ENCODE measurements at places on chromosomes 4 and X. TPM values are rescaled to one million over a fixed set of nuclear protein-coding genes. Genes with fewer than 3 reads are reported as not detected.

DNA sequence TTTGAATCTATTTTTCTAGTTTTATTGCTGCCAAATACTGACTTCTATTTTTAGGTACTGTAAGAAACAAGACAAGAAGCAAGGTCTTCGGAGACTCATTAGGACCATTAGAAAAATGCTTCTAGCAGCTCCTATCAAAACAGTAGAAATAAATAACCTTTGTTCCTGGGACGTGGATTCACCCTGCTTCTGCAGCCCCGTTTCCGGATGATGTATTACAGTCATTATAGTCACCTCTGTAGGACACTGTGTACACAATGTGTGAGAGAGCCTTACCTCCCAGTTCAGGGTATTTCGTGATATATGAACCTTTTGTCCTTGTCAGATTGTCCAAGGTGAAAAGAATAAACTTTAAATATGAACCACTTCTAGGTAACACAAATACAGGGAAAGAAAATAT is 484.0 kb upstream of the TECRL start:
- no peak for DNase-seq
- H3K4me1 ChIP-seq, result no peaks in the 10 kb centered on the region
- H3K27me3 ChIP-seq, result no peaks in the 10 kb centered on the region
- no peaks in the 10 kb centered on the region for H3K36me3 ChIP-seq
- no peak overlapping the region for H3K27ac ChIP-seq
- H3K4me3 ChIP-seq, result no peak overlapping the region

The CXCL8 gene
- total RNA-seq, result 32.8 TPM

DNA sequence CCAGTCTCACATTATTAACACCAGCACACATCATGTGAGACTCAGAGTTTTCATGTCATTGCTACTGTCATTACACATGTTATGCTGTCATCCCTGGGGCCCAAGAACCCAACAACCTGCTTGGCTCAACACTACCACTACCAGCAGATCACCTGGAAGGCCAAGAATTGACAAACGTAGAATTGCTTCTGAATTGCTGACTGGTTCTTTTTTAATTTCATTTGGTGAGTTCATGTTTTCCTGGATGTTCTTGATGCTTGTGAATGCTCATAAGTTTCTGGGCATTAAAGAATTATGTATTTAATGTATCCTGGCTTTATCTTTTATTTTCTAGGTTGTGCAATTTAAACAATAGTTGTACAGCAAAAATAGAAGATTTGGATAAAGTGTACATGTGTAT is 40.2 kb downstream of the ACTRT1 start:
- no peak overlapping the region for H3K27ac ChIP-seq
- H3K4me3 ChIP-seq, result no peak overlapping the region
- H3K27me3 ChIP-seq, result no peaks in the 10 kb centered on the region
- no peaks in the 10 kb centered on the region for H3K4me1 ChIP-seq

DNA sequence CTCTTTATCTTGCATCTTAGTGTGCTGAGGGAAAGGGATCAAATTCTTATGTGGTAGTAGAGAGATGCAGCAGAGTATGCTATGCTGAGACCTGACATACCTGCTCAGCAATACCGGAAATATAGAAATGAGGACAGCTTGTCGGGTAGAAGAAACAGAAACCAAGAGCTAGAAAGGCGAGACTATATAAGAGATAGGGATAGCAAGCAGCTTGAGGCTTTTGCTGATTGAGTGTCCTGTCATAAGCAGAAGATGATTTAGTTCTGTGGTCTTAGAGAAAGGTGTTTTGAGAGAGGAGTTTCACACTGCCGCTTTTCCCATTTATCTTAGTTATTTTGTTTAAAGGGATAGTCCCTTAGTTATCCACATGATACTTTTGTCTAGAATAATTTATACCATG is 31.7 kb downstream of the USP9X start:
- no peaks in the 10 kb centered on the region for H3K27me3 ChIP-seq
- no peaks in the 10 kb centered on the region for H3K4me1 ChIP-seq
- no peak for DNase-seq
- no peaks in the 10 kb centered on the region for H3K36me3 ChIP-seq
- H3K4me3 ChIP-seq, result no peak overlapping the region

DNA sequence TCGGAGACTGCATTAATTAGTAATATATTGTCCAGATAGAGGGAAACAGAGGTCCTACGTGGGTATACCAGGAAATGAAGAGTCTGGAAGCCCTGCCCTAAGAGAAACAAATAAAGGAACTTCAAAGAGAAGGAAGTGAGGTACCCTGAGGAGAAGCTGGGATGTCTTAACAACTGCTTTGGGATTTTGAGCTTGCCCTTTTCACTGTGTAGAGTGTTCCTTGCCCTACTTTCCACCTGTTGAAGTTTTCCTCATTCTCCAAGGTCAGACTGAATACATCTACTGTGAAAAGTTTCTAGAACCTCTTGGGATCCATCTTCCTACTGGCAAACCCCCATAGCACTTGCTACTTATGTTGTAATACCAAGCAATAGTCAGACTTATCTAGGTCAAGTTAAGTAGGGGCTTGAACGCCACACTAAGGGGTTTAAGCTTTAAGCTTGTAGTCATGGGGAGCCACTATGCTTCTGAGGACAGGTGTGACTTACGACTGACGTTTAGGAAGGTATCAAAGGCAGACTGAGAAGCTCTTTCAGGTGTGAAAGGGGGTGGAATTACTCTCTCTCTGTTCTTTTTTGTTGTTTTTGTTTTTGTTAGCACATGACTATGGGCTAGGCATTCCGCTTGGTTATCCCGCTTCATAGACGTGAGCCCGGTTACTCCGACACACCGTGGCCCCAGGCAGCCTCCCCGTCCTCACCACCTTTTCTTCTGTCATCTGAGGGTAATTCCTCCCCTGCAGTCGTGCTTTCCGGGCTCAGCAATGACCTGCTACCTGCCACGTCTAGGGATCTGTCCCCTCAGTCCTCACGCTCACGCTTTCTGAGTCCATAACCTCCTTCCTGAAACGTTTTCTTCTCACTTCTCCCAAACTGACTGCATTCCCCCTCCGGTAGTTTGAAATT is 959 bp upstream of the REST start:
- H3K27me3 ChIP-seq, result no peaks in the 10 kb centered on the region
- H3K4me1 ChIP-seq, result no peaks in the 10 kb centered on the region
- no peak overlapping the region for H3K27ac ChIP-seq
- peak overlapping the region; percentile 96 for H3K4me3 ChIP-seq

DNA sequence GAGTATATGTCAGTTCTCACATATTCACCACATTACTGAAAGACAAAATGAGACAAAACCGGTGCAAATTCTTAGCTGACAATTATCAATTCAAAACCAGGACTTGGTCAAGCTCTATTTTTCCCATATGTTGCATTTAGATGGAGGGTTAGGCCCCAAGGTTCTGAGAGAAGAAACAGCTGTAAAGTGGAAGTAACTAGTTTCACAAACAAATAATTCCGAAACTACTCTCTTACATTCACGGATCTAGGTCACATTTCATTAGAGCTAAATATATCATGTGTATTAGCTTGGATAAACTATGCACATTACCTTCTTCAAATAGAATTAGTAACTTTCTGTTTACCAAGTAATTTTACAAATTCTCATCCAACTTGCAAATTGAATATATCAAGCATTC is 3.7 kb upstream of the GABRA2 start:
- no peak overlapping the region for H3K27ac ChIP-seq
- no peak overlapping the region for H3K4me3 ChIP-seq
- H3K4me1 ChIP-seq, result no peaks in the 10 kb centered on the region
- no peak for DNase-seq

The POF1B gene
- 0.19 TPM for total RNA-seq

- no peak for DNase-seq
- H3K27me3 ChIP-seq, result no peaks in the 10 kb centered on the region
- no peak overlapping the region for H3K4me3 ChIP-seq
- H3K4me1 ChIP-seq, result no peaks in the 10 kb centered on the region
- no peak overlapping the region for H3K27ac ChIP-seq
Observed at GRCh38 chrX:8304668-8305067, 133.6 kb upstream of the VCX2 start.

The CCNA2 gene
- 3.6 TPM for total RNA-seq

The F8A2 gene
- not detected for total RNA-seq

DNA sequence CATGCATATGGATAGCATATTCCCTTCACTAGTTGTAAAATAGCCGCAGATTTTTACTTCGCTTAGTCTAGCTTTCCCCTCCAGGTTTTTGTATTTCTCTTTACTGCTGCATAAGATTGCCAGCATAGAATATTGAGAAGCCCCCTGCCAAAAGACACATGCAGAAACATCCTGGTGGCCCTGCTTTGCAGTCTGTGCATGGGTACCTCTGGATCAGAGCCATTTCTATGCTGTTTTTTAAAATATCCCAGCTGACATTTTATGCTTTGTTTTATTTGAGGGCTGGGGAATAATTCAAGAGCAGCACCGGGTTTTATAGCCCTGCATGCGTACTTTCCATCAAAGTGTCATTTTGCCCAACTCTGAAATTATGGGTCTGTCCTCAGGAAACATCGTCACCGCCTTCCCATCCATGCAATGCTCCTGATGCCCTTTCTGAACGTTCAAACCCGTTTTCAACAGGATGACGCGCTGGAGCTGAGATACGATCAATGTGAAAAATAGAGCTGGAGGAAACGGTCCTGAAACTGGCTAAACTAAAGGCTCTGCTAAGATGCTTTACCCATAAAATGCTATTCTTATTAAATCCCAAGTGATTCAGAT is 314.3 kb downstream of the EVC2 start:
- DNase-seq, result no peak
- H3K36me3 ChIP-seq, result no peaks in the 10 kb centered on the region
- H3K4me1 ChIP-seq, result no peaks in the 10 kb centered on the region
- no peak overlapping the region for H3K27ac ChIP-seq
- H3K27me3 ChIP-seq, result no peaks in the 10 kb centered on the region

- H3K36me3 ChIP-seq, result no peaks in the 10 kb centered on the region
- H3K4me3 ChIP-seq, result no peak overlapping the region
- no peaks in the 10 kb centered on the region for H3K27me3 ChIP-seq
- no peaks in the 10 kb centered on the region for H3K4me1 ChIP-seq
Observed at GRCh38 chr4:176137631-176138030, 57.8 kb downstream of the SPATA4 start.

The RAB33B gene
- 15.1 TPM for total RNA-seq

The UGT8 gene
- not detected for total RNA-seq

The C4orf50 gene
- total RNA-seq, result not detected

GRCh38 chr4:158347556-158347955 is 137.3 kb downstream of the TMEM144 start:
- no peak for DNase-seq
- no peak overlapping the region for H3K27ac ChIP-seq
- H3K4me3 ChIP-seq, result no peak overlapping the region
- no peaks in the 10 kb centered on the region for H3K4me1 ChIP-seq
- H3K36me3 ChIP-seq, result no peaks in the 10 kb centered on the region
- no peaks in the 10 kb centered on the region for H3K27me3 ChIP-seq

DNA sequence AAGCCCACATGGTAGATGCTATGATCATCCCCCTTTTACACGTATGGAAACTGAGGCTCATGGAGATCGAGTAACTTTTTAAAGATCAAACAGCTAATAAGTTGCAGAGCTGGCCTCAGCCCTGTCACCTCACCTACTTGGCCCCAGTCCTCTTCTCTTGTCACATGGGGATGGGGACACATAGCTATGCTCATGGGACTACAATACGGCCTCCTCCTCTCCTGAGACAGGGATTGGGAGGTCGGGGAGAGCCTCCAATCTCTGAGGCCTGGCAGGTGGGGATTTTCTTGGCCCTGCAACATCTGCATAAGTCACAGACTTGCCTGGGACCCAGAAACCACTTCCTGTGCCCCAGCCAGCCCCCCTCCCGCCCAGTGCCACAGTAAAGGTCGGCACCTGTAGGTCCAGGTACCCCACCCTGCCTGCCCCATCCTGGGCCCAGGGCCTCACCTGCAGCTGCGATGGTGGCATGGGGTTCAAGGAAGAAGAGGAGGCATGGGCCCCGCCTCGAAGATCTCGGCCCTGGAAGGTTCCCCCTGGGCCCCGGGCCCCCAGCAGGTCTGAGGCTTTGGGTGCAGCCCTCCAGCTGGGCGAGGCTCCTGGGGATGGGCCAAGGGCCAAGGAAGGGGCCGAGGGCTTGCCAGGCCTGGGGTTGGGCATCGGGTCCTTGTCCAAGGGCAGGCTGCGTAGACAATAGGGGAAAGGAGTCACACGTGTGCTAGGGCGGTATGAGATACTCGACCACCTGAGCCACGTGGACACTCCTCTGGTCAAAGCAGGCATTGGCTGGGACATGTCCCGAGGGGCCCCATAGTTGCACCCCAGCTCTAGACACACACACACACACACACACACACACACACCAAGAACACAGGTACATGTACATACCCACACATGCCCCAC is 6.4 kb downstream of the FOXP3 start:
- H3K27ac ChIP-seq, result no peak overlapping the region
- DNase-seq, result no peak
- H3K4me3 ChIP-seq, result no peak overlapping the region
- no peaks in the 10 kb centered on the region for H3K4me1 ChIP-seq

DNA sequence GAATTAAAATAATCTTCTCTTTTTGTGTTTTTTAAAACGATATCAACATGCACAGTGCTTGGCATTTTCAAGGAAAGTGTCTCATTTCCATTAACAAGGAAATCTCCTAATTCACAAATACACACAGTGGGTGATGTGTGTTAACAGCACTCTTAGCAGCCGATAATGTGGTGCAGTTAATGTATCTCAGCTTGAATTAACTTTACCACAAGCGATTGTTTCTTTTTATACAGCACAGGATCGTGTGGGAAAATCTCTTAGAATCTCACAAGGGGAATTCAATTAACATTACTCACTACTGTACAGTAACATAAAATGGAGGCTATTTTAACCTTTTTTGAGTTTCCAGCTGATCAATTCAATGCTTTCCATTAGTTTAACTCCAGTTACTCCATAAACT is 1841.9 kb downstream of the STIM2 start:
- H3K4me1 ChIP-seq, result no peaks in the 10 kb centered on the region
- H3K27ac ChIP-seq, result no peak overlapping the region
- DNase-seq, result no peak
- H3K4me3 ChIP-seq, result no peak overlapping the region
- H3K27me3 ChIP-seq, result no peaks in the 10 kb centered on the region

The CNGA1 gene
- 13.5 TPM for total RNA-seq

- H3K27me3 ChIP-seq, result no peaks in the 10 kb centered on the region
- DNase-seq, result no peak
- peaks cover 5% of the 10 kb centered on the region for H3K36me3 ChIP-seq
- H3K27ac ChIP-seq, result peak overlapping the region; percentile 51
- peak overlapping the region; percentile 54 for H3K4me3 ChIP-seq
- H3K4me1 ChIP-seq, result no peaks in the 10 kb centered on the region
Observed at GRCh38 chr4:73103799-73104503, 34.4 kb upstream of the COX18 start.

GRCh38 chr4:94758700-94759399 is 1.1 kb downstream of the BMPR1B start:
- peak overlapping the region; percentile 54 for H3K4me3 ChIP-seq
- no peak for DNase-seq
- no peak overlapping the region for H3K27ac ChIP-seq
- no peaks in the 10 kb centered on the region for H3K36me3 ChIP-seq

GRCh38 chr4:76053730-76054129 is 17.9 kb upstream of the CXCL11 start:
- H3K27ac ChIP-seq, result no peak overlapping the region
- no peak overlapping the region for H3K4me3 ChIP-seq
- no peak for DNase-seq
- no peaks in the 10 kb centered on the region for H3K36me3 ChIP-seq
- H3K27me3 ChIP-seq, result no peaks in the 10 kb centered on the region

- no peak overlapping the region for H3K27ac ChIP-seq
- no peak overlapping the region for H3K4me3 ChIP-seq
- DNase-seq, result no peak
- H3K4me1 ChIP-seq, result no peaks in the 10 kb centered on the region
Observed at GRCh38 chrX:108025954-108026600, 18.8 kb upstream of the VSIG1 start.

Data from right lobe of liver (tissue), 6 donors.